ENCODE measurements at places on chromosomes 1 and 21.

- DNase-seq, result no peak
These were observed 95.0 kb downstream of the RAVER2 start for GRCh38 chr1:64839732-64840405.

DNA sequence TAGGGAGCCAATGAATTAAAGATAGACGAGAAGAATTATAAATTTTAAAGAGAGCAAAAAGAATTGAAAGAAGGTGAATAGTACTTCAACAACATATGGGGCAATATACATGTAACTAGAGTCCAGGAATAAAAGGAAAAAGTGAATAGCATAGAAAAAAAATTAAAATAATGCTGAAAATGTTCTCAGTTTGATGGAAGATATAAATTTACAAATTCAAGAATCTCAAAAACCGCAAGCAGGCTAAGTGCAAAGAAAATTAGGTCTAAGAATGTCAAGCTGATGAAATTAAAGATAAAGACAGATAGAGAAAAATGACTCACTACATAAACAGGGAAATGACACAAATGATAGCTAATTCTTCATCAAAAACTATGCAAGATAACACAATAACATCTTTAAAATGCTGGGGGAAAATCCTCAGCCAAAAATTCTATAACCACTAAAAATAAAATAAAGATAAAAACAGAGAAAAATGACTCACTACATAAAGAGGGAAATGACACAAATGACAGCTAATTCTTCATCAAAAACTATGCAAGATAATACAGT, 326.3 kb downstream of the TBX15 start:
- no peak for DNase-seq

GRCh38 chr1:234592240-234592639, 17.7 kb downstream of the IRF2BP2 start:
- no peak for DNase-seq

DNA sequence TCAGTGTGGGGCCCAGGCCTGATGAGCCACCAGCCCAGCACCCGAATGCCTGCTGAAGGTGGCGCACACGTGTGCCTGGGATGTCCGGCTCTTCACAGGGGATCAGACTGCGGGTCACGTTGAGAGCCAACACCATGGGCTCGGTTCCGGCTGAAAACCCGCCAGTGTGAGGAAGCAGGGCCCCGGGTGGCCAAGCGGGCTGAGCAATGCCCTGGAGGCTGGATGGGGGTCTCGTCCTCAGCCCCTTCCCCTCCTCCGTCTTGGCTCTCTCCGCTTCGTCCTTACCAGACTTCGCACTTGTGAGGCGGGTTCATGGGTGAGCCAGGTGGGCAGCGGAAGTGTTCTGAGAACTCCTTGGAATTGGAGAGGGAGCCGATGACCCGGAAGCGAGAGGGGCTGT, 43.0 kb upstream of the EIF4G3 start:
- DNase-seq, result no peak

GRCh38 chr1:22045604-22046228, 6.8 kb upstream of the CDC42 start:
- no peak for DNase-seq

GRCh38 chr1:112358798-112359408, 37.1 kb upstream of the CTTNBP2NL start:
- DNase-seq, result peak; percentile 15

GRCh38 chr1:197063212-197063611, 3.8 kb downstream of the F13B start:
- DNase-seq, result no peak

DNA sequence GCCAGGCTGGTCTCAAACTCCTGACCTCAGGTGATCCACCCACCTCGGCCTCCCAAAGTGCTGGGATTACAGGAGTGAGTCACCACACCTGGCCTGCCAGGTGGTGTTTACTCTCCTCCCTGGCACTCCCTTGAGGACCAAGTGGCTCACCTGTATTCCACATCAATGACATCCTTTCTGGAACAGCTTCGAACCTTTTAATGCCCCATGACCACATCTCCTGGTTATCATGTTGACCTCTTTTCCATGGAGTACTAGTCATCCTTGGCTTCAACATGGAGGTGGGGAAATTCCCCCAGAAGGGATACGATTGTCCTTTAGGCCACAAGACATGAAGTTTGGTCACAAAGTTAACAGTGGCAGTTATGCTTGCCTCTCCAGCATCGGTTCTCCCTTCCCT, 66.9 kb downstream of the CDC7 start:
- no peak for DNase-seq

DNA sequence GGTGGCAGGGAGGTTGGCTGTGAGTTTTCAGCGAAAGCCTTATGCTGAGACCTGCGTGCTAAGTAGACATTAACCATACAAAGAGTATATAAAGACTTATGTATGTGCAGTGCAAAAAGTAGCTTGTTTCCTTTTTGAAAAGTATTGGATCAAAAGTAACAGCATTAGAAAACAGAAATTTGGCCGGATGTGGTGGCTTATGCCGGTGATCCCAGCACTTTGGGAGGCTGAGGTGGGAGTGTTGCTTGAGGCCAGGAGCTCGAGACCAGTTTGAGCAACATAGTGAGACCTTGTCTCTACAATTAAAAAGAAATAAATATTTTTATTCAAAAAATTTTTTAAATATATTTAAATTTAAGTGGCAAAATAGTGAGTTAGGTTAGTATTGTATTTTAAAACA, 2.2 kb downstream of the RPAP2 start:
- DNase-seq, result no peak

DNA sequence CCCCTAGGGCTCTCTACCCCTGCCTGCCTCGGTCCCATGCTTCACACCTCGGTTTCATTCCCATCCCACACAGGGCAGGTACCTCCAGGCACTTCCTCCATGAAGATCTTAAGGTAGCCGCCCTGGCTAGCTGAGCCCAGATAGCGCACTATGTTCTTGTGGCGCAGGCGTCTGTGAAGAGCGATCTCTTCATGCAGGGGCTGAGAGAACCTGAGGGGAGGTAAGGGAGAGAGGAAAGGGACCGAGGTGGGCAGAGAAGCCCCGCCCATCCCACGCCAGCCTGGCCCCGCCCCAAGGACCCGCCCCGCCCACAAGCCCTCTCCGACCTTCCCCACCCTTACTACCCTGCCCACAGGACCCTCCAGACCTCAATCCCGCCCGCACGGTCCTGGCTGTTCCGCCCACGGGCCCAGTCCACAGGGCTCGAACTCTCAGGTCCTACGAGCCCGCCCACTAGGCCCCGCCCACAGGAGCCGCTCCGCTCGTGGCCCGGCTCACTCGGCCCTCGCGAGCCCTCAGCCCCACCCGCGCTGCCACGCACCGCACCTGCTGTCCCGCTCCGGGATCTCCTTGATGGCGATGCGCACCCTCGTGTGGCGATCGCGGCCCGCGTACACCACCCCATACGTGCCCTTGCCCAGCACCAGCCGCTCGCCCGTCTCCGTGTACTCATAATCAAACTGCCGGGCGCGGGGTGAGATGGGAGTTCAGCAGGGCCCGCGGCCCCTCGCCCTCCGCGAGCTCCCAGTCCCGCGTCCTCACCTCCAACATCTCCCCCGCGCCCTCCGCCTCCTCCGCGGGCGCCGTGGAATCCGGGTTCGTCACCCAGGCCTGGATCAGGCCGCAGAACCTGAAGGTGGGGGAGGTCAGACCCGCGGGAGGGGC, 6.4 kb downstream of the MAP3K6 start:
- no peak for DNase-seq

GRCh38 chr1:16906873-16907272, 11.1 kb downstream of the RNU1-2 start:
- no peak for DNase-seq

- no peak for DNase-seq
These were observed 11.5 kb upstream of the C1orf198 start for GRCh38 chr1:230879778-230880177.

All from stimulated activated CD4-positive, alpha-beta T cell treated with anti-CD3 and anti-CD28 coated beads, Interleukin-1b, Interleukin-23, amount 100 ng/mL, for 4 hours (primary cell).